ENCODE measurements at places on chromosomes 12 and 14.

DNA sequence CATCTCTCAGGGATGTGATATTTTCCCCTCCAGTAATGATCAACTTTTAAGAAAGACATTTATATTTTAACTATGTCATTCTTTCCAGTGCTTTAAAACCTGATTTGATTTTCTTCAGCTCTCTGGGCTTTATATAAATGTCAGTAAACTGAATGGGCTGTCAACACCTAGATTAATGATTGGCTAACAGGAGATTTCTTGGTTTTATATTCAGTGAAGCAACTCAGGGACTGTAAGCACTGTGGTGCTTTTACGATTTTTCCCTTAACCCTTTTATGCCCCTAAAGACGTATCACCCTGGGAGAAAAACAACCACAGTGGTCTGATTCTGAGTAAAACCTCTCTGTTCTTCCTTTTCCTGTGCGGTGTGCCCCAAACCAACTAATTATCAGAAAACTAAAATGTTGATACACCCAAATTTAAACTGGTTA, 38.0 kb downstream of the PTGER2 start:
- DNase-seq, result peak; percentile 28

GRCh38 chr14:37901978-37902377, 305.7 kb upstream of the SSTR1 start:
- no peak for DNase-seq

DNA sequence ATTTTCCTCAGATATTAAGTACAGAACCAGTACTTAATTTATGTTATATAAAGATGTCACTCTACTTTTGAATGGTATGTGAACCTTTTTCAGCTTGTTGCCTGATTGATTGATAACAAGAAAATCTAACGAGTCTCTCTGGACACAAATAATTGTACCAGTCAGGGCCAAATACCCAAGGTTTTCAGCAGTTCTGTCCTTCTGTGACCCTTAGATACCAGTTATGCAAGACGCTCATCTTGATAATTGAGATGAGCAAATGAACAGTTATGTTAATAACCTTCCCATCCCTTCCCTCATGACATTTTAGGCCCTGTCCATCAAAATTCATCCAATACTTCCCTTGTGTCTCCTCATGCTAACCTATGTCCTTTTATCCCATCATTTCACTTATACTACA, 185.9 kb upstream of the G2E3 start:
- no peak for DNase-seq

DNA sequence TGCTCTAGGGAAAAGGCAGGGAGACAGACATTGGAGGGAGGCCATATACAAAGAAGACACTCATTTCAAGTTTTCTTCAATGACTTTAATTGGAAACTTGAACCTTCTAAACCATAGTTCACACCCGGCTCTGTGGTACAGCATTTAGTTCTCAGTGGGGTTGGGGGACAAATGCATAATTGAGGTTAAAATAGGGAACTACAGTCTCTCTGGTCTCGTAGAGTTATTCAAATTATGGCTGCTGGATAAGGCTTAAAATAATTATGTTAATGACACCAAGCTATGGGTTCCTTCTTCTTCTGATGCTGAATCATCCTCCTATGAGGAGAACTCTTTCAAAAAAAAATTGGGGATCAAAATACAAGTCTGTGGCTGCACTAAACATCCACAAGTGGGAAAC, 3.8 kb upstream of the RPAP3 start:
- DNase-seq, result peak; percentile 63

GRCh38 chr12:47777741-47778558, 4.9 kb downstream of the SLC48A1 start:
- peak; percentile 90 for DNase-seq

DNA sequence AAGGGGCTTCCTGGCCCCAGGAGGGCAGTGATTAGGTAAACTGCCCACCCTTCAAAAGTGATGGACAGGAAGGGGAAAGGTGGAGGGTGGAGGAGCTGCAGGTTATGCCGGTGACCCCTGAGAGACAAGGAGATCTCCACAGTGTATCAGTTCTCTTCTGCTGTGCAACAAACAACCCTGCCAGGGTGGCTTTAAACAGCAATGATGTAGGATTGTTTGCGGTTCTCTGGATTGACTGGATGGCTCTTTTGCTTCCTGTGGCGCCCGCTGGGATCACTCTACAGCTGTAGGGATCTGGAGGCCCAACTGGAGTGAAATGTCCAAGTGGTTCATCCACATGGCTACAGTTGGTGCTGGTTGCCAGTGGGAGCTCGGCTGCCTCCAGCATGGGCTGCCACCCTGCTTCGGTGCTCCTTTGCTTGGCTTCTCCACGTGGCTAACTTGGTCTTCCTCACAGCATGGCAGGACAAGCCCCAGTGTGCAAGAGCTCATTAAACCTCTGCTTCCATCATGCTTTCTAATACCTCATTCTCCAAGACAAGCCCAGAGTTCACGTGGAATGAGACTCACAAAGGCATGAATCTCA, 8.6 kb upstream of the ANKRD9 start:
- DNase-seq, result no peak

Measured in KBM-7 (cell line).